GM23338 (cell line): ENCODE measurements at places on chromosomes 4 and X.

- peak; percentile 13 for DNase-seq
Measured at GRCh38 chr4:89949782-89950387, 55.2 kb downstream of the MMRN1 start.

DNA sequence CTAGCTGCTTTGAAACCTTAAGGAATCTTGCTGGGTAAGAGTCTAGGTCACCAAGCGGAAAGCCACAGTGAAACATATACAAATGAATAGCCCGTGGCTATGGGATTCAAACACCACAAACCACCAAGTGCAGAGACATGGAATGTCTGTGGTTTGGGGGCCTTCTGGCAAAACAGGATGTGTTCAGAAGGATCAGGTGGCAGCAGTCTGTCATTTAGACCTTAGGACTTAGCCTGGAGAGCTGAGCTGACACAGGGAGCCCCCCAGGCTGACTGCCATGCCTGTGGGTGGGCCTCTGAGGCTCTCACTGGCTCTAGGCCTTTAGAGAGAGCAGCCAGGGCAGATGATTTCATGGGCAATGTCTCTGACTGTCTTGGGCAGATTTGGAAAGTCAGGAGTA lies 225.6 kb downstream of the FBXW7 start:
- DNase-seq, result peak; percentile 37

- DNase-seq, result no peak
Measured at GRCh38 chrX:50430917-50431575, 39.6 kb downstream of the DGKK start.

GRCh38 chr4:131978120-131978519 lies 1171.0 kb upstream of the PCDH10 start:
- DNase-seq, result no peak

- no peak for DNase-seq
Measured at GRCh38 chrX:119155416-119156035, 27.9 kb upstream of the KIAA1210 start.

DNA sequence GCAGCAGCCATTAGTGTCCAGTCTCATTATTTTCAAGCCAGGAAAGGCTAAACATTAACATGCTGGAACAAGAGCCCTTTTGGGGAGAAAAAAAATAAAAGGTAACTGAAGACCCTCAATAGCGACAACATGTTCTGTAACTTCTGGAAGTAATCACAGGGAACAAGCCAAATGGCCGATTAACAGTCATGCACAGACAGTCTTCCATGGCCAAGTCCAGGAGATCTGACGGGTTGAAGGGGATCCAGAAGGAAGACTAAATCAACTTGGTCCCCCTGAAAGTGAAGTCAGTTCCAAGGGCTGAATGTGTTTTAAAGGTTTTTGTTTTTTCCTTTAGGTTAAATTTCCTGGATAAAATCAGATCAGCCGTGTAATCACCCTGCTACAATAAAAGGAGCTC lies 52.5 kb downstream of the LNX1 start:
- no peak for DNase-seq

DNA sequence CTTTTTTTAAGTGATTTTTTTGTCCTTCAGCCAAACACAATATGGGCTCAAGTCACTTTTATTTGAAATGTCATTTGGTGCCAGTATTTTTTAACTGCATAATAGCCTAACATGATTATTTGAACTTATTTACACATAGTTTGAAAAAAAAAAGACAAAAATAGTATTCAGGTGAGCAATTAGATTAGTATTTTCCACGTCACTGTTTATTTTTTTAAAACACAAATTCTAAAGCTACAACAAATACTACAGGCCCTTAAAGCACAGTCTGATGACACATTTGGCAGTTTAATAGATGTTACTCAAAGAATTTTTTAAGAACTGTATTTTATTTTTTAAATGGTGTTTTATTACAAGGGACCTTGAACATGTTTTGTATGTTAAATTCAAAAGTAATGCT lies 62.1 kb downstream of the EDNRA start:
- no peak for DNase-seq

- DNase-seq, result no peak
Measured at GRCh38 chr4:123412091-123412505, 15.5 kb downstream of the SPRY1 start.

DNA sequence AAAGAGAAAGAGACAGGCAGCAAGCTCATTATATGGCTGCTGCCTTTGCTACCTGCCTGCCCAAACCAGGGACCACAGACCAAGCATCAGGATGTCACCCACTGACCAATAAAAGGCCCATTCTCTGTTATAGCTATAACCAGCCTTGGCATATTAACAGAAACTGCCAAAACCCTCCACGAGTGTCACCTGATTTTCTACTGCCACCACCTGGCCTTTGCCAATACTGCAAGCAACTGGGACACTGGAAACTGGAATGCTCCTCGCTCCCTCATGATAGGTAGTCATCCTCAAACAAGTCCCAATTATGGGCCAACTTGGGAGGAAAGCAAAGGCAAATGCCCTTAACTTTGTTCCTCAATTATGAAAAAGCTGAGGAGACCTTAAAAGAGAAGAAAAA lies 76.0 kb downstream of the SPIN4 start:
- peak; percentile 47 for DNase-seq

DNA sequence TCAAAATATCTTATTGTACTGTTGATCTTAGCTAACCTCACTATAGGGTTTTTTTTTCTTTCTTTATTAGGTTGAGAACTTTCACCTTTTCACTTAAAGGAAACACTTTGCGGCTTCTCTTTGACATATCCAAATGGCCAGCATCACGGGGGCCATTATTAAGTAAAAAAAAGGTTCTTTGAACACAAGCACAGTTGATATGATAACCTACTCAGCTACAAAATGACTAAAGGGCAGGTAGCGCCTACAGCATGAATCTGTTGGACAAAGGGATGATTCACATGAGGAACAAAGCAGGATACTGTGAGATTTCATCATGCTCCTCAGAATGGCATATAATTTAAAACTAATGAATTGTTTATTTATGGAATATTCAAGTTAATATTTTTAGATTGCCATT lies 119.6 kb downstream of the CCSER1 start:
- no peak for DNase-seq

GRCh38 chrX:139560221-139560620 lies 29.7 kb downstream of the F9 start:
- no peak for DNase-seq

DNA sequence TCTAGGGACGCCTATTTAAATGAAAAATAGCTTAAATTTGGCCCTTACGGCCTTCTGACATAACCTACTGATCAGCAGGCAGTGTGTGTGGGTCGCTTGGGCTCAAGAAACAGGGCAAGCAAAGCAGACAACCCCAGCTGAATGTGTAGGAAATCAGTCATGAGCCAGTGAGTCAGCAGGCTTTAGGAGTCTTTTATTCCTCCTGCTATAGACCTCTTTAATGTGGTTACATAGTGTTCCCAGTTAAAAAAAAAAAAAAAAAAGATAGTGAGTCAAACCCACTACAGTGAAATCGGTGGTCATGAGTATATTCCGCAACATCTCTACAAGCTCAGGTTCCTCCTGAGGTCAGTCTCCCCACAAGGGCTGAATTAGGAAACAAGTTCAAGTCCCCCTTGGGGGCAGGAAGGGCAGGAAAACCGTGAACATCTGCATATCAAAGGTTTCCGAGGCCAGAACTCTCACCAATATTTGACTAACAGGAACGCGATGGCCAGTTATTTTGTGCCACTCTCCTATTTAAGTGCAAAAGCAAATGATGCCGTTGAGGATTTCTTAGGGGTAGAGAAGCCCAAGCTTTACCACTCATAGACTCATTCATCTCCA lies 32.7 kb downstream of the ACSL1 start:
- no peak for DNase-seq

DNA sequence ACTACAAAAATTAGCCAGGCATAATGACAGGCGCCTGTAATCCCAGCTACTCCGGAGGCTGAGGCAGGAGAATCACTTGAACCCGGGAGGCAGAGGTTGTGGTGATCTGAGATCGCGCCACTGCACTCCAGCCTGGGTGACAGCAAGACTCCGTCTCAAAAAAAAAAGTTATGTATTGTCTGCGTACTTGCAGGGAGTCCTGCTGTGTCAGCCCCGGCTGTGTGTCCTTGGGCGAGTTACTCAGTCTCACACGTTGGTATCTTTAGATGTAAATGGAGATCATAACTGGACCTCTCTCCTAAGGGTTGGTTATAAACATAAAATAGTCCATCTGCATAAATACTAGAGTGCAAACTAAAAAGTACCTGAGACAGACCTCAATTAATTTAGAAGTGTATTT lies 22.7 kb upstream of the TBC1D14 start:
- no peak for DNase-seq
